ENCODE measurements at places on chromosomes 2 and 18.

GRCh38 chr18:55462652-55463051 is 125.3 kb downstream of the TCF4 start:
- DNase-seq = no peak

DNA sequence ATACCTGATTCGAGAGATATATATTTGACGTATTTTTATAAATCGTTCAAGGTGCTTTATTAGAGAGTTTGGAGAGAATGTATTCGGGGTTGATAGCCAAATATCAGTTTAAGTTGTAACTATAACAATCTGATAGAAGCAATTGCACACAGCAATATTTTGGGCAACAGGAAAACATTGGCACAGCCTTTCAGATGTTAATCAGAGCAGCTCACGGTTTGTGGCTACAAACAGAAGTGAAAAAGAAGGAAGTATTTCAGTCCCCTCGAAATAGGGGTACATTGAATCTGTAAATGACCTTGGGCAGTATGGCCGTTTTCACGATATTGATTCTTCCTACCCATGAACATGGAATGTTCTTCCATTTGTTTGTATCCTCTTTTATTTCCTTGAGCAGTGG is 20.6 kb downstream of the SERPINB10 start:
- no peak for DNase-seq

- peak; percentile 15 for DNase-seq
These were observed 87.3 kb downstream of the HNRNPLL start for GRCh38 chr2:38515155-38516074.

GRCh38 chr2:127810156-127810618 is 784 bp downstream of the WDR33 start:
- DNase-seq = peak; percentile 38

DNA sequence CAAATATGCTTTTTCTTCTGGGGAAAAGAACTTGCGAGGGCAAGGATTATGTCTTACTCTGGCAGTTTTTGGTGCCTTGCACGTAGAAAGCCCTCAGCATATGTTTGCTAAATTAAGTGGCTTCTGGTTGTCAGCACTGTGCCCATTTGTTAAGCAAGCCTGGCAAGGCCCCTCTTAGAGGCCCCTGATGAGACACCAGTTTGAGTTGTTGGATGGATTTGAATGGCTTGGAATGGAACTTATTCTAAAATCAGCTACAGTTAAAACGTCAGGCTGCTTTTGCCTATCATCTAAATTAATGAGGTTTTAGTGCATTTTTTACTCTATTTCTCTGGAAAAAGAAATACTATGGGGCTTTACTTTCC is 28.2 kb downstream of the TMEM182 start:
- DNase-seq = no peak

GRCh38 chr2:207215308-207215707 is 49.6 kb upstream of the KLF7 start:
- DNase-seq = no peak

- DNase-seq = no peak
These were observed 60.3 kb upstream of the NFE2L2 start for GRCh38 chr2:177324797-177325196.

DNA sequence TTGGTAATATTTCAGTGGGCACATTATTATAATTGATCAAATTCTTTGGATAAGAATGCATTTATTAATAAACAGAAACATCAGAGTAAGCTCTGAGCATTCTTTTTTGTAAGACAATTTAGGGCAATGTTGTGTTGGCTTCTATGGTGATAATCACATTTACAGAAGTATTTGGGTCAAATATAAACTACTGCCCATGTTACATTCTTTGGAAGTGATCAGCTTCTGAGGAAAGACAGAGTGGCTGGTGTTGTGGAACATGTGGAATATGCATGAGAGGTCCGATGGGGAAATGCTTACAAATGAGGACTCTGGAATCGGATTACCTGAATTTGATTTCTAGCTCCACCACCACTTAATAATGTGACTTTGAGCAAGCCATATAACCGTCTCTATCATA is 19.4 kb downstream of the SERPINB13 start:
- DNase-seq = no peak

GRCh38 chr2:95046371-95047112 is 21.0 kb downstream of the MAL start:
- DNase-seq = no peak

DNA sequence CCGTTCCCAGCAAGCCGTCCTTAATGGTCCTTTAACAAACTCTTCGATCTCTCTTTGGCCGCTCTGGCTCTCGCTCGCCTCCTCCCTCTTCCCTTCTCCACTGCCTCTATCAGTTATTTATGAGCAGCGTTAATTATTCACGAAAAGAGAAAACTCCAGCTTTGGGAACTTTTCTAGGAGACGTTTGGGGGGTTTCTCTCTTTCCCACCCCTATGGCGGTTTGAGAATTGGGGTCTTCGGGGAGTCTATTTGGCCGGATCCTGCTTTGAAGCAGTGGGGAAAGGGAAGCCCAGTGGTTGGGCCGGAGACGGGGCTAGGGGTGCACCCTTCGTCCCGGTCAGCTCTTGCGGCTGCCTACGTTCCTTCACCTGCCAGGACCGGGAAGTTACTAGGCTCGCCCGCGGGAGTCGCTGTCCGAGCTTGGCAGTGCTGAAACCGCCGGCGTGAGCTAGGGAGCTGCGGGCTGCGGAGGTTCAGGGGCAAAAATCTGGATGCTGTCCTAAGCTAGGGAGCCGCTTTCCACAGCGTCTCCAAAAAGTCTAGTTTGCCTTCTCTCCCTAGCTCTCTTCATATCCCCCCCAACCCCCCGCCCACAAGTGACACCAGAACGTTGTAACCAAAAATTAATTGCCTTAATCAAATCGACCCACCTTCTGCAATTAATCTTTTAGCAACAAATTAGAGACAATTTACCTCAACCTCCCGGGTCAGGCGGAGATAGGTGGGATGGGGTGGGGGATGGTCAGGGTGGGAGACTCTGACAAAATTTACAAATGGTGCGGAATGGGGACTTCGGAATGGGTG is 8.9 kb upstream of the SKOR2 start:
- peak; percentile 73 for DNase-seq

GRCh38 chr2:174522553-174522952 is 35.7 kb upstream of the GPR155 start:
- peak; percentile 41 for DNase-seq

GRCh38 chr2:41483982-41484857 is 563.6 kb upstream of the PKDCC start:
- DNase-seq = no peak

DNA sequence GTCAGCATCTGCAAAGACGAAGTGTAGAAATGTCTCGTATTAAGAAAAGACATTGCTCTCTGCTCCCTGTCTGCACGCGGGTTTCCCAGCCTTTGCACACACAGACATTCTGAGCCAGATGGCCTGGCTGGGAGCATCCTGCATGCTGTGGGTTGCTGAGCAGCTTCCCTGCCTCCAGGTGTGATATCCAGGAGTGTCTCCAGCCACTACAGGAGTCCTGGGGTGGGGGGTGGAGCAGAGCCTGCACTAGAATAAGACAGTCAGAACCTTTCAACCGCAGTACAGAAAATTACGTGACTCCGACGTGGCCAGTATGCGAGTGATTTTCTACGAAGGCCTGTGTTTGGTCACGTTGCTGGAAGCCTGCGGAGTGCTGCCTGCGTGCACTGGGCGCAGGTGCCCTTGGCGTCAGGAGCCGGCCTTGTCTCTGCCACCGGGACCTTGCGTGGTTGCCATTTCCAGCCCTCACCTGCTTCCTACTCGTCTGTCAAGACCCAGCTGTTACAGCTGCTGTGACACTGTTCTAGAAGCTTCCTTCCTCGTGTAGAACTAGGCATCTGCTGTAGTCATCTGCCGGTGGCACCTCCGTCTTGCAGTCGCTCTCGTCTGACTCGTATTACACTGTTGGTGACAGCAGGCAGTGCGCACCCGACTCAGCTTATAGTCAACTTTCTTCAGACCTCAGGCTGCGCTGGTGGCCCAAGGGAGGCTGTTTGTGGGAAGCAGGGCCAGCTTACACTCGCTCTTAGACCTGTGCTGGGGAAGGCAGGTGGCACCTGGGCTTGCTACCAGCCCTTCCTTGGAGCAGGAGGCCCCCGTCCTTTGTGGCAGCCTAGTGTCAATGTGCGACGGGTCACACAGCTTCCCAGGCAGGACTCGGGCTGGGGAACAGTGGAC is 11.2 kb downstream of the CTDP1 start:
- no peak for DNase-seq

GRCh38 chr2:63127594-63127993 is 77.0 kb downstream of the OTX1 start:
- DNase-seq = no peak

DNA sequence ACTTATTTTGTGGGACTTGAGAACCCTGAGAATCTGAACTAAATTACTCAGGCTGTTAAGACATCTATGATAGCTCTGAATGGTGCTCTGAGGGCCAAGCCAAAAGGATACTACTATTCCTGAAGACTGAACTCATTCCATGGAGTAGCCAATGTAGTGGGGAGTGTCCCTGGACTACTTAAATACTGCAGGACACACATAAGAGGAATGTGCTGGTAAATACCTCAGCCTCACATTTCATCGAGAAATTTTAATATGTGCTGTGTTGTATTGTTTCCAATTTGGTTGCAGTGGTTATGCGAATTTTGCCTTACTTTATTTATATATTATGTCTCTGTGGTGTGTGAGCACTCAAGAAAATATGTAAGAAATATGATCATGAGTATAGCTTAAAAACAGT is 264.4 kb upstream of the FIGN start:
- DNase-seq = no peak

GRCh38 chr18:46337271-46337670 is 233.1 kb downstream of the HAUS1 start:
- DNase-seq = peak; percentile 70

DNA sequence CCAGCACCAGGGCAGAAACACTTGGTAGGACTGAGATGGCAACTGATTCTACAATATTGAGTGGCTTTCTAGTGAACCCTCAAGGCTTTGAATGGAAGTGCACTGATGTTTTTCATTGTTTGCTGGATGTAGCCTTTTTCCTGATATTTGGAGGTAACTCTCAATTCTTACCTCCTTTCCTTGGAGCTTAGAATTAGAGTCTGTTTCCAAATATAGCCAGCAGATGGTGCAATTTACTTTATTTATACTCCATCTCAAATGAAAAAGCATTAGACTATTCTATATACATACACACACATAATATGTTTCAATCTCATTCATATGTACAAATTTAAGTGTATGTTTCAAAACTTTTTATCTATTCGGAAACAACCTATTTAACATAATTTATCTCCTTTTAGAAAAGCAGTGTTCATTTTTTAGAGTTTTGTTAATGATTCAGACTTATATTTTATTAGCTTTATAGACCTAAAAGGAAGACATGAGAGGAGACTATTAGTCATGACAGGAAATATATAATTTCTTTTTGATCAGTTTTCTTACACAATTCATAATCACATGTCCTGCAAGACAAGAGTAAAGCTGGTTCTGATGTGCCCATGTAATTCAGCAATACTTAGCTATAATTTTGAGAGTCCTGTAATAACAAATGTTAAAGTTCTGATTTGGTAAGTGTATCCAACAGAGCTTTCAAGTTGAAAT is 124.8 kb downstream of the NUP35 start:
- peak; percentile 82 for DNase-seq

DNA sequence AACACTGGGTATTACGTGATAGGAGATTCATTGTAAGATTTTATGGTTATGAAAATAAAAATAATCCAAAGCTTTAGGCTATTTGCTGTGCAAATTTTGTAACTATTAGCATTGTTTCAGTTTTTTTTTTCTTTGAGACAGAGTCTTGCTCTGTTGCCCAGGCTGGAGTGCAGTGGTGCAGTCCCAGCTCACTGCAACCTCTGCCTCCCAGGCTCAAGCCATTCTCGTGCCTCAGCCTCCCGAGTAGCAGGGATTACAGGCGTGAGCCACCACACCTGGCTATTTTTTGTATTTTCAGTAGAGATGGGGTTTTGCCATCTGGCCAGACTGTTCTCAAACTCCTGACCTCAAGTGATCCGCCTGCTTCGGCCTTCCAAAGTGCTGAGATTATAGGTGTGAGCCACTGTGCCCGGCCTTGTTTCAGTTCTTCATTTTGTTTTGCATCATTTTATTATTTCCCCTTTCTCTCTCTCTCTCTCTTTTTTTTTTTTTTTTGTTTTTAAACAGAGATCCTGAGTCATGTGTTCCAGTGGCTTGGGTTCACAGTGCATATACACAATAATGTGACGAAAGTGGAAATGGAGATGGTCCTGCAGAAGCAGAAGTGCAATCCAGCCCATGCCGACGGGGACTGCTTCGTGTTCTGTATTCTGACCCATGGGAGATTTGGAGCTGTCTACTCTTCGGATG is 25.8 kb downstream of the CASP10 start:
- no peak for DNase-seq

DNA sequence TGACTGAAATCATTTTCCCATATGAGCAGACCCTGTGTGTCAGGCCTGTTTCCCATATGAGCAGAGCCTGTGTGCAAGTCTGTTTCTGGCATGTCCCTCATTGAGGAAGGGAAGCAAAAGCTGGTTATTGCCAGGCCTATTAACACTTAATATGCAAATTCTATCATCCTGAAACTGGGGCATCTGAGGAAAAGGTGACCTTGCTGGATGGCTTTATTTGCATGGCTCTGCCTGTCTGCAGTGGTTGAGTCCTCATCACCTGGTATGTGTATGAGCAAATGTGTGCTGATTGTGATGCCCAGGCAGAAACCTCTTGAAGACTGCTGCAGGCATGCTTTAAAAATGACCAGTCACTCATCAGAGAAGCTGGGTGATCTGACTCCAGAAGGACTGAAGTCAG is 31.2 kb downstream of the EIF4E2 start:
- DNase-seq = no peak

DNA sequence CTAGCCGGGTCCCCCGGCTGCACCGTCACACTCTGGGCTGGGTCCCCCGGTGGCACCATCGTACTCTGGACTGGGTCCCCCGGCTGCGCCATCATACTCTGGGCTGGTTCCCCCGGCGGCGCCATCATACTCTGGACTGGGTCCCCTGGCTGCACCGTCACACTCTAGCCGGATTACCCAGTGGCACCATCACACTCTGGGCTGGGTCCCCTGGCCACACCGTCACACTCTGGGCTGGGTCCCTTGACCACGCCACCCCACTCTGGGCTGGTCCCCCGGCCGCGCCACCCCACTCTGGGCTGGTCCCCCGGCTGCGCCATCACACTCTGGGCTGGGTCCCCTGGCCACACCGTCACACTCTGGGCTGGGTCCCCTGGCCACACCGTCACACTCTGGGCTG is 653.8 kb upstream of the ID2 start:
- DNase-seq = no peak

GRCh38 chr2:33022989-33023727 is 76.4 kb downstream of the LTBP1 start:
- DNase-seq = no peak

DNA sequence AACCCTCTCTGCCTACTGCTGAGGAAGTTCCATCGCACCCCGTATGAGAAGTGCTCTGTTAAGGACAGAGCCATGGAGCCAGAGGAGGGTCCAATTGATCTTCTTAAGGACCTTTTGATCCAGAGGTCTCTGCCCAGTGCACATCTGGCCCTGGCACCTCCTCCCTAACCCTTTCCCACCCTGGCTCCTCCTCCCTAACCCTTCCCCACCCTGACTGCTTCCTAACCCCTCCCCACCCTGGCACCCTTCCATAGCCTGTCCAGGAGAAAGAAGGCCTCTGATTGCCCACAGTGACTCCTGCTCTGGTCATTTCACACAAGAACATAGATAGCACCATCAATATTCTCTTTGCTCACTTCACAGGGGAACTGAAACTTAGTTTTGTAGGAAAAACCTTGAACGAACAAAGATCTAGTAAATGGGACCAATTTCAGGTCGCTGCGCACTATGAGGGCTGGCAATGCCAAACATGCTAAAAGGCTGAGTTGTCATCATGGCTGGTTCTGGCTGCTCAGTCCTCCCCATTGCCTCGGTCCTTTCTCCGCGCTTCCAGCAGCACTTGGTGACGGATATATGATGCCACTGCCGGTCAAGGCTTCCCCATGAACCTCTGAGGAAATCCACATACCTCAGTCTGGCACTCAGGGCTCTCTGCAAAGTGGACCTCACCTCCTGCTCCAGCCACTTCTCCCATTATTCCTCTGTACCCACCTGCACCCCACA is 49.2 kb downstream of the PKDCC start:
- no peak for DNase-seq

Data from brain (organoid and tissue), 16 donors.